Mammary epithelial cell (primary cell): ENCODE measurements at places on chromosomes 13 and 19.

DNA sequence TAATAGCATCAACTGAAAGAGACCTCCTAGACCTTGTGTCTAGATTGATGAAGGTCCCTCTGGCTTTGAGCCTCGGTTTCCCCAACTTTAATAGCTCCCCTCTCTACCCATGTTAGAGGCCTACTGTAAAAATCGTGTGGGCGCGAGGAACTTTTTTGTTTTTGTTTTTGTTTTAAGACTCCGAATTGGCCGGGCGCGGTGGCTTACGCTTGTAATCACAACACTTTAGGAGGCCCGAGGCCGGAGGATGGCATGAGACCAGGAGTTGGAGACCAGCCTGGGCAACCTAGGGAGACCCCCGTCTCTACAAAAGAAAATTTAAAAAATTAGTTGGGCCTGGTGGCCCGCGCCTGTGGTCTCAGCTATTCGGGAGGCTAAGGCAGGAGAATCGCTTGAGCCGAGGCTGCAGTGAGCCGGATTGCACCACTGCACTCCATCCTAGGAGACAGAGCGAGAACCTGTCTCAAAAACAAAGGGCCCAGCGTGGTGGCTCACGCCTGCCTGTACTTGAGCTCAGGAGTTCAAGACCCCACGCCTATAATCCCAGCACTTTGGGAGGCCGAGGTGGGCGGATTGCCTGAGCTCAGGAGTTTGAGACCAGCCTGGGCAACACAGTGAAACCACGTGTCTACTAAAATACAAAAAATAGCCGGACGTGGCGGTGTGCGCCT is 858 bp upstream of the PPP6R1 start:
- DNase-seq, result no peak

- no peak for DNase-seq
Measured at GRCh38 chr13:31301119-31301518, 101.3 kb downstream of the B3GLCT start.

- DNase-seq, result no peak
Measured at GRCh38 chr13:50026788-50027473, 11.7 kb downstream of the KCNRG start.

DNA sequence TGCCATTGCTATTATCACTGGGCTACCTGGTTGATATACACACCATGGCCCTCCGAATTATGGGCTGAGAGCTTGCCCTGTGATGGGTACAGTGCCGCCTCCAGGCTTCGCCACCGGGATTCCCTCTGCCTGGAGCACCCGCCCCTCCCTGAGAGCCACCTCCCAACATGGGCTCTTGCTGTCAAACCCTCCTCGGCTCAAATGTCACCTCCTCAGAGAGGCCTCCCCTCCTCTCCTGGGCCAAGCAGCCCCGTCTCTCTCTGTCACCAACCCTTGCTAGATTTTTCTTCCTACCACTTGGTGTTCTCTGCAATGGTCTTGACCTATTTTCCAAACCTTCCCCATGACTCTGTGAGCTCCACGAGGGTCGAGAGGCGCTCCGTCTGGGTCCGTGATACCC is 12.2 kb upstream of the TLE2 start:
- DNase-seq, result no peak

- no peak for DNase-seq
Measured at GRCh38 chr13:90872491-90873025, 474.9 kb upstream of the MIR17HG start.

- DNase-seq, result no peak
Measured at GRCh38 chr19:12111943-12112637, 28.1 kb downstream of the ZNF20 start.

DNA sequence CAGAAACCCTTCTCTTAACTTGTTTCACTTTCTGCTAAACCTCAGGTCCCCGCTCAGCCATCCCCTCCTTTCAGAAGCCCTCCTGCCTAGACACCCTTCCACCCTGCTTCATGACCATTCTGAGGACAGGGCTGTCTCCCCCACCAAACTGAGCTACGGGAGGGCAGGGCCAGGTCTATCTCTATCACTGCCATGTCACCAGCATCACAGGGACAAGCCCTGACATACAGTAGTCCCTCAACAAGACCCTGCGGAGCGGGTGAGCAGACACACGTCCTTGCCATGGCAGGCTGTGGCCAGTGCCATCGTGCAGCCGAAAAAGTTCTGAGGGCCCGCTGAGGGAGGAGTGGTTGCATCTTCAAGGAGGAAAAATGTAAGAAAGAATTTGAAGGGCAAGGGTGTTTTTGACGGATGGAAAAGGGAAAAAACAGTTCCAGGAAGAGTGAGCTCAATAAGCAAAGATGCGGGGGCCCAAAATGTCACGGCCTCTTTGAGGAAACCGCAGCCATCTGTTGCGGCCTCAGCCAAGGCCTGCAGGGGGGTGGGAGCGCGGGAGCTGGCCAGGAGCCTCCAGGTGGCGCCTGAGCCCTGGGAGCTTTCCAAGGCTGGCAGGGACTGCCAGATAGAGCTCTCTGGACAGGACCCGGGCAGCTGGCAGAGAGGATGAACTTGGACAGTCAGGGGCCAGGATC is 8.1 kb downstream of the PTGIR start:
- peak; percentile 44 for DNase-seq

- DNase-seq, result peak; percentile 61
Measured at GRCh38 chr19:3580156-3580934, 4.9 kb upstream of the GIPC3 start.

DNA sequence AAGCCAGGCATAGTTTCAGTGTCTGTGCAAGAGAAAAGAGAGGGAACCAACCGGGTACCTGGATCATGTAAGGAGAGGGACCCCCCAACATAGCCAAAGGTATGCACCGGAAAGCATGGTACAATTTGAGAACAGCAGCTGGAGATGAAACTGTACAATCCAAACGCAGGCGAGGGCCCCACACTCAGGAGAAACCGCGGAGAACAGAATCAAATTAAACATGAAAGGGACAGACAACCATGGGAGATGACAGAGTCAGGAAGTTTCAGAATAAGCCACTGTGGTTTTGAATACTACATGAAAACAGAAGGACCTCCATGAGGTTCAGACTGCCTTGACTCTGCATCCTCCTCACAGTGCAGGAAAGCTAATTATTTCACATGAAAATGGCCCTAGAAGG is 62.9 kb upstream of the SPATA13 start:
- no peak for DNase-seq

- peak; percentile 12 for DNase-seq
Measured at GRCh38 chr13:47679401-47679800, 321.7 kb downstream of the SUCLA2 start.

GRCh38 chr13:57760951-57761350 is 129.4 kb downstream of the PCDH17 start:
- no peak for DNase-seq

- DNase-seq, result no peak
Measured at GRCh38 chr13:84567848-84568247, 685.6 kb upstream of the SLITRK1 start.

DNA sequence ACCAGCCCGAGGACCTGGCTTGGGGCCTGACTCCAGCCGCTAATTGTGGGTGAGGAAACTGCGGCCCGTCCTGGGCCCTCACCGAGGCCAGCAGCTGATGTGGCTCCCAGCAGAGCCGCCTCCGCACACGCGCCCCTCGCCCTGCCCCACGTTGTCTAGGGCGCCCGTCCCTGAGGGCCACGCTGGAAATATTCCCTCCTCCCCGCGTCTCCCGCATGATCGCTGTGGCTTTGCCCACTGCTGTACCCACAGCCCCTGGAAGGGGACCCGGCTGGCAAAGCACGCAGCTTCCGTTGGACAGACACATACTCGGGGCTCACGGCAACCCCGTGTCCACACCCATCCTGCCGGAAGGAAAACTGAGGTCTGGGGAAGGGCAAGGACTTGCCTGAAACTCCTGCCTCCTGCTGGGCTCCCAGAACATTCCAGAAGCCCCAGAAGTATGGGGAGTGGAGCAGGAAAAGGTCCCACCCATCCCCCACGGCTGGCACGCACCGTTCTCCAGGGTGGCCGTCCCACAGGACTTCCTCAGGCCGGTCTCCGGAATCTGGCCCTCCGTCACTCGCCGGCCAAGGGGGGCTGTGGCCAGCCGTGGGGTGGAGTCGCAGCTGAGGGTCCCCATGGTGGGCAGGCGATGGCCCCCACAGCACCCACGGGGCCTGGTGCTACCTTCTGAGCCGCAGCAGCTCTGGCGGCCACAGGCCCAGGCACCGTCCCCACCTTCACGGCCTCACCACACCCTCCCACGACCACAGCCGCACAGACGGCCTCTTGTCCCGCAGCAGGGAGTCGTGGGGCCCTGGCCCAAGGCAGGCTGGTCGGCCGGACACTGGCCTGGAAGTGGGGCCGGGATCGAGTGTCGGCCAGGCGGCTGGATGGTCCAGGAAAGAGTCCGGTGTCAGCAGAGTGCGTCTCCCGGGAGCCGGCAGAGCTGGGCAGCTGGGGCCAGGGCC is 13.6 kb upstream of the SHC2 start:
- DNase-seq, result no peak
